GM12892 (cell line): ENCODE measurements at places on chromosomes 1 and 21.

- DNase-seq = no peak
These were observed 176.5 kb downstream of the C1orf21 start for GRCh38 chr1:184563308-184563707.

GRCh38 chr21:16072737-16073136 lies 343.0 kb downstream of the USP25 start:
- DNase-seq = no peak

- DNase-seq = no peak
These were observed 74.4 kb downstream of the HMCN1 start for GRCh38 chr1:185808631-185809030.

- DNase-seq = no peak
These were observed 21.1 kb downstream of the TTC13 start for GRCh38 chr1:230957580-230957989.

DNA sequence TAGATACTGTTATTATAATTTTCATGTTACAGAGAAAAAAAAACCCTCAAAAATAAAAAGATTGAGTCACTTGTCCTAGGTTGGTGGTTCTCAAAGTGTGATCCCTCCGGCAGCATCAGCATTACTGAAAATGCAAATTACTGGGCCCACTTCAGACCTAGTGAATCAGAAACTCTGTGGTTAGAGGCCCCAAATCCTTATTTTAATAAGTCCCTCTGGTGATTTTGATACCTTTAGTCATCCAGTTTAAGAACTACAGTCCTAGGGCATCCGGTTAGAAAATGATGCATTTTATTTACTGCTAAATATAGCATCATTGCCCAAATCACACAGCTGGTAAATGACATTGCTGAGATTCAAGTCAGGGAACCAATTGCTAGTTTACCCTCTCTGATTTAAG lies 203.7 kb upstream of the RUNX1 start:
- no peak for DNase-seq

DNA sequence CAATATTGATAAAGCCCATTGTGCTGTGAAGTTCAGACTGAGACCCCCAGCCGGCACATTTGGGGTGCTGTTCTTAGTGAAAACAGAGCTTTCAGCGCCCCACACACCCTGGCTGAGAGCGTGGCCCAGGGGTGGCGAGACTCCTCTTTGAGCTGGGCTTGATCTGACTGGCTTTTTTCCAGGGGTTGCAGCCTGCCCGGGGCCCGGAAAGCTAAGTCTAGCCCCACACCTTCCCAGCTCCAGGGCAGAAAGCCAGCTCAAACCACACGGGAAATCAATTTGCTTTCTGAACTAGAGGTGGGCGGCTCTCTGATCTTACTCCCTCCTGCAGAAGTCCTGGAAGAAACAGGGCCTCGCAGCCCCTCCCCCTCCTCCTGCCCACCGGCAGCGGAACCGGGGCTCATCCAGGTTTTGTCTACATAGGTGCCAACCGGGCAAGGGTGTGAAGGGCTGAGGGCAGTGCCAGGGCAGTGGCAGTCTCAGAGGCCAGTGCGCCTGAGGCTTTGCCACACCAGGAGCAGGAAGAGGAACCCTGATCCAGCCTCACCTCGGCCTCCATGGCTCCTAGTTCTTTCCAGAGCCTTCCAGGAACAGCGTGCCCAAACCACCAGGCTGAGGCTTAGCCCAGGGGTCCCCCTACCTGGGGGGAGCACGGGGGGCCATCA lies 155.3 kb downstream of the NPHP4 start:
- no peak for DNase-seq

- DNase-seq = no peak
These were observed 56.5 kb upstream of the PLA2G4A start for GRCh38 chr1:186772228-186772627.

- no peak for DNase-seq
These were observed 283.3 kb downstream of the RRAGC start for GRCh38 chr1:38576241-38576640.

GRCh38 chr1:110634455-110635311 lies 28.5 kb upstream of the KCNA2 start:
- peak; percentile 49 for DNase-seq

GRCh38 chr1:155260276-155260675 lies 1.9 kb downstream of the SCAMP3 start:
- no peak for DNase-seq

DNA sequence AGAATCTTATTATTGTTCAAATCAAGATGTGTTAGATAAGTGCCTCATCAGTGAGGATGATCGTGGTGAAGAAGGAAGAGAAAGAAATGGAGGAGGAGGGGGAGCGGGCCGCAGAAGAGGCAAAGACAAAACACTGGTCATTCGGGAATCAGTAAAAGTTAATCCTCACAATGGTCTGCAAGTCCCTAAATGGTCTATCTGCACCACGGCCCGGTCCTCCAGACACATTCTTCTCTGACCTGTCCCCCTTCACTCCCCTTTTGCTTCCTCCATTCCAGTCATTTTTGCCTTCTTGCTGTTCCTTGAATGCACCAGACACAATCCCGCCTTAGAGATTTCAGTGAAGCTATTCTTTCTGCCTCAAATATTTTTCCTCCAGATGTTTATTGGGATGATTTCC lies 240.1 kb upstream of the ADGRL2 start:
- DNase-seq = no peak

GRCh38 chr1:3216015-3216391 lies 147.0 kb downstream of the PRDM16 start:
- DNase-seq = no peak

DNA sequence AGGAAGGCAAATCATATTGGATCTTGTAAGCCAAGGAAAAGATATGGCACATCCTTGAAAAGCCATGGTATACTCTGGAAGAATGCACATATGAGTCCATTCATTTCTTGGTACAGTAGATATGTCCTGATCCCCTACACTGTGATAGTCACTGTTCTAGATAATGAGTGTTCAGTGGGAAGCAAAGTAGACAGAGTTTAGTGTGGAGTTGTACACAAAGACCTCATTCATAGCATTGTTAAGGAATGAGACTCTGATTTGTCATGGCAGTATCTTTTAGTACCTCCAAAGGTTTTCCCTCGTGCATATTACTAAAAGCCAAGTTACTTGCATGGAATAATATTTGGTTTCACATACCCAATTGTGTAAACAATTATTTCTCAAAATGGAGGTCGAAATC lies 204.7 kb downstream of the NFIA start:
- no peak for DNase-seq

- no peak for DNase-seq
These were observed 315.0 kb downstream of the TGFB2 start for GRCh38 chr1:218659911-218660677.

- no peak for DNase-seq
These were observed 51.1 kb downstream of the SLC44A5 start for GRCh38 chr1:75559800-75560199.

GRCh38 chr1:40840526-40841323 lies 21.4 kb downstream of the CITED4 start:
- no peak for DNase-seq

- DNase-seq = peak; percentile 52
These were observed 23.2 kb upstream of the LSM10 start for GRCh38 chr1:36420836-36421317.

- no peak for DNase-seq
These were observed 9.1 kb upstream of the C1orf159 start for GRCh38 chr1:1124786-1125642.

- no peak for DNase-seq
These were observed 3.0 kb downstream of the IER5 start for GRCh38 chr1:181091309-181092040.

GRCh38 chr1:111475701-111476100 lies 1.9 kb downstream of the C1orf162 start:
- DNase-seq = no peak

- DNase-seq = no peak
These were observed 96.4 kb upstream of the DPH5 start for GRCh38 chr1:101121975-101122374.
